ENCODE measurements at places on chromosomes 3 and 15.
A peak's percentile ranks its signal among the peaks of the same experiment; 100 is the strongest.

DNA sequence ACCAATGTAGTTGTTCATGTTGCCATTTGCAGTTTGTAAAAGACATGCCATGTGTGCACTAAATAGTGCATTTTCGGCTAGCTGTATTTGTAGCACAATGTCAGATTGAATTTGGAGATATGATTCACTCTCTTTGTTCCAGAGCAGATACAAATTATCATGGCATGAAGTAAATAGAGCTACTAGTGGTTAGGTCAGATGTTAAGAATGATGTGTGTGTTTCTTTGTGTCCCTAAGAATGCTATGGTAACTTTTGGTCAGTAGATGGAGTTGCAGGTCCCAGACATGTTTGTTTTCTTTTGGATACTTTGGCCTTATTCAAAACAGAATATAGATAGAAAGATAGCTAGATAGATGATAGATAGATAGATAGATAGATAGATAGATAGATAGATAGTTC is 595.8 kb downstream of the NLGN1 start:
- DNase-seq: no peak

GRCh38 chr3:53195602-53196574 is 34.9 kb downstream of the PRKCD start:
- peak; percentile 13 for DNase-seq

- DNase-seq: no peak
Observed at GRCh38 chr3:53411371-53411770, 64.0 kb upstream of the DCP1A start.

GRCh38 chr3:62585861-62586260 is 212.5 kb upstream of the FEZF2 start:
- no peak for DNase-seq

- no peak for DNase-seq
Observed at GRCh38 chr3:65443739-65444446, 594.8 kb downstream of the MAGI1 start.

GRCh38 chr3:150779402-150779858 is 16.5 kb upstream of the SIAH2 start:
- no peak for DNase-seq

- no peak for DNase-seq
Observed at GRCh38 chr15:25439369-25439836, 579 bp upstream of the UBE3A start.

GRCh38 chr3:143095813-143096212 is 23.8 kb upstream of the CHST2 start:
- no peak for DNase-seq

GRCh38 chr15:61051569-61052031 is 177.5 kb downstream of the RORA start:
- no peak for DNase-seq

DNA sequence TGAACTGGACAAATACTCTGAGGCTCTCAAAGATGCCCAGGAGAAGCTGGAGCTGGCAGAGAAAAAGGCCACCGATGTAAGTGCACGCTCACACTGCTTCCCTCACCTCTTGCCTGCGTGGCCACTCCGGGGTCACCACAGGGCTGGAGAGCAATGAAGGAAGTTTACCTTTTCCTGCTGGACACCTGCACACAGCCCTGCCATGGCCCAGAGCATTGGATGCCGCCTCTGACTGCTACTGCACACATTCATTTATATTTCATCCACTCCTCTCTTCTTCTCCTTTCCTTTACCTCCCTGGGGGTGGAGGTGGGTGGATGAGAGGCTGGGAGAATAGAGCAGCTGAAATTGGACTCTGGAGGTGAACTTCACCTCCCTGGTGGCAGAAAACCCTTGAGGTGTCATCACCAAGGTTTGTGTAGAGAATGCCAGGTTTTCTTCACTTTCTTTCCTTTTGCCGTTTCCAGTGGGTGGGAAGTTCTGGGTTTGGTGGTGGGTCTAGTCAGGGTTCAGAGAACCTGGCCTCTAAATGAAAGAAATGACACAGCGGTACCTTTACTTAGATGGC is 1.6 kb downstream of the TPM1 start:
- DNase-seq: no peak

DNA sequence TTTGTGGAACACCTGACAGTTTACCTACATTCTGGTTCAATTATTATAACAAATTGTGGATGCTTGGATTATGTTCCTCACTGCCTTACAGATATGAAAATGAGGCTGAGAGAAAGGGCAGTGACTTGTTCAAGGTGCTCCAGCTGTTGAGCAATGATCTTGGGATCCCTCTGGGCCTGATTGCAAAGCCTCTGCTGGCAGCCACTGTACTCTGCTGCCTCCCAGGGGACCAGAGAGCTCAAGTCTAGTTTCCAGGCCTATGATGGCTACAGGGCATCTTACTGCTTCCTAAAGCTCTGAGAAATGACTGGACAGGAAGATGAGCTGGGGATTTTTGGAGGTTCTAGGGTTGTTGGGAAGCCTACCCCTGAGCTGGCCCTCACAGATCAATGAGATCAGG is 2.3 kb upstream of the SHC4 start:
- no peak for DNase-seq

GRCh38 chr3:30492322-30493192 is 113.8 kb upstream of the TGFBR2 start:
- DNase-seq: no peak

- no peak for DNase-seq
Observed at GRCh38 chr3:10289077-10289476, 3.7 kb downstream of the GHRL start.

- DNase-seq: no peak
Observed at GRCh38 chr15:79965846-79966630, 5.0 kb downstream of the BCL2A1 start.

GRCh38 chr3:26074080-26074479 is 284.2 kb downstream of the OXSM start:
- no peak for DNase-seq

DNA sequence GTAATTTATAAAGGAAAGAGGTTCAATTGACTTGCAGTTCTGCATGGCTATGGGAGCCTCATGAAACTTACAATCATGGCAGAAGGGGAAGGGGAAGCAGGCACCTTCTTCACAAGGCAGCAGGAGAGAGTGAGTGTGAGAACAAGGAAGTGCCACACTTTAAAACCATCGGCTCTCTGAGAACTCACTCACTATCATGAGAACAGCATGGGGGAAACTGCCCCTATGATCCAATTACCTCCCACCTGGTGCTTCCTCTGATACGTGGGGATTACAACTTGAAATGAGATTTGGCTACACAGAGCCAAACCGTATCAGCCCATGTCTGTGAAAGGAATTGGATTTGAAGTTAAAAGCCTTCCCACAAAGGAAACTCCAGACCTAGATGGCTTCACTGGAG is 39.1 kb downstream of the TKT start:
- no peak for DNase-seq

DNA sequence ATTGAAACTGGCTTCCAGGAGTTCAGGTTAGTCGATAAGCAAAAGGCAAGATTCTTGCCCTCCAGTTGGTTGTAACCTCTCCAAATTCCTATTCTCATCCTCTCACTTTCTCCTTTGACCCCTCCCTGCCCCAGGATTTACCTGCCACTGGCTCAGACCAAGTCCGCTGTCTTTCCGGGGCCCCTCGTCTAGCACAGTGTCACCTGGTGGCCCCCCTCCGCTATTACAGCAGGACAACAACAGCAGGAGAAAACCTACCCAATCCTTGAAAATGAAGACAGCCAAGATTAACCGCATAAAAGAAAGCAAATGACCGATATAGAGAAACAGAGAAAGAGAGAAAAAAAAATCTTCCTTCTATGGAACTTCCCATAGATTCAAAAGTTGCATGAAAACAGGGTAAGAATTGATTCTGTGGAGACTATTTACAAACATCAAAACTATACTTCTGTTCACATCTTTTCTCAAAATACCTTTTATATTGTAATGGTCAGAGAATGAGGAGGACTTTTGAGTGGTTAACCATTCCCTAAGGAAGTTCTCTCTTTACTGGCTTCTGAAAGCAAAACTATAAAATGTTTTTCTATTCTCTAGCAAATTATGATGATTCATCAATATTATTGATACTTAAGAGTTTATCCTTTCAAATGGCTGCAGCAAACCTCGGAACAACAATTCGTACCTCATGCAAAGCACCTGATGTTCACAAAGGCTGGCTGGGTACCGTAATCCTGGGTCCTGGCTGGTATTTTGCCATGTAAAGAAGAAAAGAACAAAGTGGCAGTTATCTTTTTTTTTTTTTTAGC is 10.0 kb upstream of the ST8SIA2 start:
- no peak for DNase-seq

DNA sequence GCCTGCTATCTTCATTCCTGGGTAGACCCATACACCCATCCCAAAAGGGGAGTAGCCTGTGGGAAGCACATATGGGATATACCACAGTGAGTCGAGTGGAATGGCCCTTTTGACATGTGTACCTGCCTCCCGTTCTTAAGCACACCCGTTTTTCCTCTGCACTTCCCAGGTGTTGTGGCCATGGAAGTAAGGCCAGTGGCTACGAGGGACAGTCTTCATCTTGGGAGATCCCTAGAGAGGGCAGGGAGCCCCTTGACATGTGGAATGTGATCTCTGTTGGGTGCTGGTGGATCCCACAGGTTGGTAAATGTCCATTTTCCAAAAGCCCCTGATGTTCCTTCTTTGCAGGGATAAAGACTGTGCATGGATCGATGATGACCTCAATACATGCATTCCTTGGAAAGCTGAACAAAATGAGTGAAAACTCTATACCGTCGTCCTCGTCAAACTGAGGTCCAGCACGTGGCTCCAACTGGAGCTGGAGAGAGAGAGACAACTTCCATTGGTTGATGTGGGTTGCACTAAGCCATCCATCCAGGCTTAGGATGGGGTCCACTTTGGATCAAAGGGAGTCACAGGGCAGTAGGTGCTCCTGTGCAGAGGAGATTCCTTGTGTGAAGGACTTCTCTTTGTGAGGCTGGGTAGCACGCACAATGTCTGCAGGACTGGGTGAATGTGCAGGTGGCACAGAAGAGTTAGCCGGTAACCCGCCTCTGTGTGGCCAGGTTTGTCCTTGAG is 136.8 kb downstream of the SNRPN start:
- no peak for DNase-seq

DNA sequence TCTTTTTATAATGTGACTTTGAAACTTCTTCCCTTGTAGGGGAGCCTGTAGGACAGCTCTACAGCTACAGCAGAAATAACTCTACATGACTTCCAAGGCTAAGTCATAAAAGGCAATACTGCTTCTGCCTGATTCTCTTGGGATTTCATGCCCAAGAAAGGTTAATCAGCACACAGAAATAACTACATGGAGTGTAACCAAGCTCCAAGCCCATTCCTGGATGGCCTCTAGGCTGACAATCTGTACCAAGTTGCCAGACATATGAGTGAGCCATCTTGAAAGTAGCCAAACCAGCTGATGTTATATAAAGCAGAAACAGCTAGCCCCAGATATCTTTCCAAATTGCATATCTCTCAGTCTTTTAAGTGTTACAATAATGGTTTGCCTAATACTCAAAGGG is 75.8 kb upstream of the OSTN start:
- DNase-seq: no peak

GRCh38 chr15:98773616-98774015 is 125.3 kb downstream of the IGF1R start:
- no peak for DNase-seq

GRCh38 chr3:17333893-17334292 is 408.5 kb downstream of the TBC1D5 start:
- no peak for DNase-seq

DNA sequence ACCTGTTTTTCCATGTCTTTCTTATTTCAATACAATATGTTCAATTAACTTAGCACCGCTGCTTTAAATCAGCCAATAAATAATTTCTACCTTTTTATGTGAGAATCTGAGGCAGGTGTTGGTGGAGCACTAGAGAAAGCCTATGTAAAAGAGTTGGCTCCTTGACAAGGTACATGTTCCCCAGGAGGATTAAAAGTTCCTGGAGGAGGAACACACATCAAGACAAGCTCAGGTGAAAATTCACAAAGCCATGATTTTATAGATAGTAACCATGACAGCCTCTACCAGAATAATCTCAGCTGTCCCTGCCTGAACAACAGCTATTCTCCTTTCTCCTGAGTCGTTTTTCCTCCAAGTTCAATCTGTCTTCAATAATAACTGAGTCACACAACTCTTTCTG is 3.4 kb upstream of the ZBED2 start:
- no peak for DNase-seq

DNA sequence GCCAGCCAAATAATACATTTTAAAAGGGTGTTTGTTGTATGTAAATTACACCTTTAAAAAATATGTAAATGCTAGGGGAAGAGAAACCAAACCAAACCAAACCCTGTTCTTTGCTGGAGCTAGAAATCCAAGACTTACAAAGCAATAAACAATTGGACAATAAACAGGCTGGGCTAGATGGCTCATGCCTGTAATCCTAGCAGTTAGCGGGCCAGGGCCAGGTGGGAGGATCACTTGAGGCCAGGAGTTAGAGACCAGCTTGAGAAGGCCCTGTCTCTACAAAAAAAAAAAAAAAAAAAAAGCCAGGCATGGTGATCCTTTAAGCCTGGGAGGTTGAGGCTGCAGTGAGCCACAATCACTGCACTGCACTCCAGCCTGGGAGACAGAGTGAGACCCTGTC is 12.5 kb downstream of the STOML1 start:
- no peak for DNase-seq

DNA sequence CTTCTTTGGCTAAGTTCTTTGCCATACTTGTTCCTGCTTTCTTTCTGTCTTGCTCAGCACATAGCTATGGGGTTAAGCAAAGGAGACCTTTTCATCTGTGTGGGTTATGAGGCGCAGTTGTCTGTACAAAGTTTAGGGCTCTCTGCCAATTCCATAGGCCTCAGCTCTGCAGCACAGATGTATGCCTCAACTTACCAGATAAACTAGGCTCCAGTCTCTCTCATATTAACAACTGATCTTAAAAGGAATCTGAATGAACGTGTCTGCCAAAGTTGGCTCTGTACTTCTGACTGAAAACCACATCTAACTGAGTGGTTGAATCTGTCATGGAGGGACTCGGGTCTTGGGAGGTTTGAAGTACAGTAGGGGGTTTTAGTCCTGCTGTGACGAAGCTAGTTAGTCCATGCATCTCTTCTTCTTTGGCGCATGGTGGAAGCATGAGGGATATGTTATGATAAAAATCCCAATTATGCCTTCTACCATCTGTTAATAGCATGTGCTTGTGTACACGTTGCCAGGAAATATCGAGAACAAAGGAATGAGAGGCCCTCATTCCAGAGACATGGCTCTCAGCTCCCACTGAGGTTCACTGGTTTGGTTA is 114.6 kb upstream of the TSC22D2 start:
- DNase-seq: no peak

DNA sequence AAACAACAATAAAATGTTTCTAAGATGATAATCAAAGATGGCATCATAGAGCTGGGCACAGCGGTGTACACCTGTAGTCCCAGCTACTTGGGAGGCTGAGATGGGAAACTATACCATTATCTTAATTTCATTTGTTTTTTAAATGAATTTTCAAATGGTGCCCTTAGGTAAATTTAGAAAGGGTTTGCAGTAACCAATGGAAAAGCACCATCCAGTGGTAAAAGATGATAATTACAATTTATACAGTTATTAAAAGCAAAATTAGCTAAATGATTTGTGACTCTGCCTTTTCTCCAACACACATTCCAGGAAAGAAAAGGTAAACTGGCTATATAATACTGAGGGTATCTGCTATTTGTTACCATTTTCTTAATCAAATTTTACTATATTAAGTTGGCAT is 14.4 kb upstream of the ANKRD28 start:
- DNase-seq: no peak

Data from stimulated activated CD8-positive, alpha-beta memory T cell treated with anti-CD3 and anti-CD28 coated beads, Interleukin-2, amount 100 ng/mL, for 1 hour (primary cell).